Esophagus mucosa (tissue), 1 donor: ENCODE measurements at places on chromosomes 5 and 9. TPM values are rescaled to one million over a fixed set of nuclear protein-coding genes. Genes with fewer than 3 reads are reported as not detected.

GRCh38 chr9:69195668-69196067 lies 21.6 kb downstream of the TJP2 start:
- ATAC-seq, result no peak

DNA sequence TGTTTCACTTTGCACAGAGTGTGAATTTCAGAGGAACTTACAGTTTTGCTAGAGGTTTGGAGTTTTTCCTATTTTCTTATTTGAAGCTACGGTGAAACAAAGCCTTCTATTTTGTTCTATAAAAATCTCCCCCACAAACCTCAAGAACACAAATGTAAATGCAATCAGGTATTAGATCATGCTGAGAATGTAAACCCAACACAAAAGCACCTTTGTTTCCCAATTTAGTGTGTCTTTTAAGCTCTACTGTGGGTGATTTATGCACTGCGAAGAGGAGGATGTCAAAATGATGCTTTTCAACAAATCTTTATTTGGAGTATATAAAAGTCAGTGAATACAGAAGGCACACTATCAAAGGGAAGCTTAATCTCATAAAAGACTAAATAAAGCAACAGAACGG lies 4.3 kb upstream of the DRD1 start:
- ATAC-seq, result no peak

- ATAC-seq, result no peak
These were observed 7.6 kb upstream of the PPP1R26 start for GRCh38 chr9:135471791-135472640.

- ATAC-seq, result no peak
These were observed 23.2 kb upstream of the SPTAN1 start for GRCh38 chr9:128529191-128529590.

Gene IL13
- not detected for total RNA-seq

Gene NPR3
- total RNA-seq, result 12.6 TPM

Gene NR5A1
- total RNA-seq, result not detected

Gene ALDH1A1
- 3.3 TPM for total RNA-seq

DNA sequence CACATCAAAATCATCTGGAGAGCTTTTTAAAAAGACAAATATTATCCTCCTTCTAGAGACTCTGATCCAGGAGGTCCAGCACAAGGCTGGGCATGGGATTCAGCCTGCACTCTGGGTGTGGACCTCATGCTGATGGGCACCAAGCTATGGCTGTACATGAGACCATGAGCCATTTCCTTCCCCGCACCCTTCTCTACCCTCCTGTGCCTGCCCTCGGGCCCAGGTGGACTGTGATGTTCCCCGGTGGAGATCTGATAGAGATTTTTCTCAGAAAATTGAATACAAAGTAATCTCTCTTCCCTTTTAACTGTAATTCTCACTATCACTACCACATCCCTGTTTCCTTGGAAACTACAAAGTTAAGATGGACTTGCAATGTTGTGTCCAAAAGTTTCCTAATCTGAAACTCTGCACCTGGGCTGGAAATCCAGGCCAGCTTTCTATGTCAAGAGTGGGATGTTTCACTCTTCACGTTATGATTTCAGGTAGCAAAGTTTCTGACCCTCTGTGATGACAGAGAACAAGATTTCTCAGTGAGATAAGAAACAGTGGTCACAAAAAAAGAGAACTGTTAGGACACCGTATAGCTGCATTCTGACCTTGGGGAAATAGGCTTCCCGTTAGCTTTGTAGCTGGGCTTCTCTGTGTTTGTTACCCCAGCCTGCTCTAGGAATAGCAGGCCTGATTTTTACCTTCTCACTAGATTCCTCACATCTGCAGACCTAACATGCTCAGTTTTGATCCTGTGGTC lies 11.5 kb downstream of the SFXN1 start:
- no peak for ATAC-seq

DNA sequence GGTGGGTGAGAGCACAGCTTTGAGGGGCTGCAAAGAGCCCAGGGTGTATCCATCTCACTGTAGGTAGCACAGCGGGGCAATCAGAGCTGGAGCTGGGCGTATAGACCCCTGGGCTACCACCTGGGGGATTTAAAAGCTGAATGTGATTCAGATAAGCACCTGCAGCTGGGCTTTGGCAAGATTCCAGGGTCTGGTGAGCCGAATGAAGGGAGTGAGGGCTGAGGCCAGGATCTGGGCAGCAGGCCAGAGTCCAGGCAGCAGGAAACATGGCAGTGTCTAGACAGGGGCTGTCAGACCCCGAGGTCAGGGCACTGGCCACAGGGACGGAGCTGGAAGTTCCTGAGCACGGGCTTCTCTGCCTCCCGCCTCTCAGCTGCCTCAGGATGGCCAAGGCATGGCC lies 8.7 kb downstream of the ASS1 start:
- ATAC-seq, result peak; percentile 7

Gene TUSC1
- total RNA-seq, result 7.9 TPM

DNA sequence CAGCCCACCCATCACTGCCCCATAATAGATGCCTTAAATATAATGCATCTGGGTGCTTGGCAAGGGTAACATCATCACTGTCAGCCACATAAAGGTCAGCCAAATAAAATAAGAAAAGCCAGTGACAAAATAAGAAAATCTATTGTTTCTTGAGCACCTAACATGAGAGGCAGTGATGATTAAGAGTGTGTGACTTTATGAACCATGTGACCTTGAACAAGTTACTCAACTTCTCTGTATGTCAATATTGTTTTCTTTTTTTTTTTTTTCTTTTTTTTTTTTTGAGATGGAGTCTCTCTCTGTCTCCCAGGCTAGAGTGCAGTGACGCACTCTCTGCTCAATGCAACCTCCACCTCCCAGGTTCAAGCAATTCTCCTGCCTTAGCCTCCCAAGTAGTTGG lies 98.7 kb downstream of the CDK5RAP2 start:
- peak; percentile 25 for ATAC-seq
